ENCODE measurements at places on chromosomes 4 and X.

GRCh38 chr4:176205299-176205698, 9.9 kb upstream of the SPATA4 start:
- DNase-seq: no peak

GRCh38 chrX:78708262-78708661, 39.3 kb upstream of the LPAR4 start:
- no peak for DNase-seq

GRCh38 chr4:89781321-89781720, 55.6 kb downstream of the SNCA start:
- no peak for DNase-seq

DNA sequence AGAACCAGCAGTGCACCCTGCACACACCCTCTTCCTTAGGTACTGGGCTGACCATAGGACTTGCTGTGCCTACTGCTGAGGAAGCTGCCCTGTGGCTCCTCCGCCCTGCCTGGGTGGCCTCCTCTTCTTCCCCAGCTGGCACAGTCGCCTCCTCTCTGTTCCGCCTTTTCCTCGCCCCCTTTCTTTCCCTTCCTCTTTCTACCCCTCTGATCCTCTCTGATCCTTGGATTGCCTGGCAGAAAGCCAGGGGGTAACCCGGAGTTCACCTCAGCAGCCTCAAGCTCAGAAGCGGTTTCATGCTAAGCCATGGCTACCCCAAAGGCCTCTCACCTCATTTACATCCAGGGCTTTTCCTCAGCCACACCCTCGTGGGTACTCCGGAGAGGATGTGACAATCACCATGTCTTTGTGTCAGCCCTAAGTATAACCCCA, 136.2 kb downstream of the SMIM20 start:
- DNase-seq: no peak

DNA sequence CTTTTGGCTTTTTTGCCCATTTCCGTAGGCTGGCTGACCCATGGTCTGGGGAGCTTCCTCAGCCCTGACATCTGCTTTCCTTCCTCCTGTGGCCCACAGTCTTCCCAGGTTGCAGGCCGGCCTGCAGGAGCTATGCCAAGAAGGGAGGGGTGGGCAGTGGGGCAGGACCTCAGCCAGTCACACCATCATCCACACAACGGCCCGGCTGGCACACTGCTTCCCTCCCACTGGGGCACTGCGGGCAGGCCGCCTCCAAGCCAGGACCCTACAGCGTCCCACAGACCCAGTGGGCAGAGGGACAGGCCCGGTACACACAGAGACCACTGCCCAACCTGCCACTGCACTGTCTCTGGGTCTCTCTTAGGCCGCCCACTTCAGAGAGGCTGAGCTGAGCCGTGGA, 38.0 kb downstream of the CTBP1 start:
- DNase-seq: no peak

DNA sequence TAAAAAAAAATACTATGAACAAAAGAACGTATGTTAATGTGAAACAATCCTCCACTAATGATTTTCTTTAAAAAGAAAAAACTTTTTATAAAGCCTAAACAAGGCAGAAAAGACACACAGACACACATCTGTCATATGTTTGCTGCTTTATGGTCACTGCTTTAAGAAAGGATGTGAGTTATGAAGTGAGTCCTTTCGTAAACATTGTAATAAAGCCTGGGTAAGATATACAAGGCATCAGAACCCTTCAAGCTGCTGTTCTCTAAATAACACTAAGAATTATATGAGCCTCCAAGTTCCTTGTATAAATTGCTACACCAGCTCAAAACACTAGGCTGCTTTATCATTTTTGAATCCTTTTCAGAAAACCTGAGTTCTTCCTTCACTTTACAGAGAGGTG, 81.6 kb downstream of the FBXO8 start:
- DNase-seq: no peak

DNA sequence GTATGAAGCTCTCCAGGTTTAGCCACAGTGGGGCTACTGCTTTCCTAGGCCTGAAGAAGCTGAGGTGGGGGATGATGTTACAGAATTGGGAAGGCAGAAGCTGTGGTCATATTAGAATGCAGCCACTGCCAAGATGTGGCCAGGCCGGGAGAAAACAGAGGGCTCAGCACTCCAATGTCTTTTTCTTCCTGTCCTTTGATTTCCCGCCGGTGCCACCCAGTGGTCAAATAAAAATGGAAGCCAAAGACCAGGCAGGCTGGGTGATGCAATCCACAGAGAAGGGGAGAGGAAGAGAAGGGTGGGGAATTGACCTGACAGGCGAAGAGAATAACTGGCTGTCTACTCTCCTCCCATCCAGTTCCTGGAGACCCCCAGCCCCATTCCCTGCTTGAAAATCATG, 94.9 kb upstream of the SHISA3 start:
- no peak for DNase-seq

DNA sequence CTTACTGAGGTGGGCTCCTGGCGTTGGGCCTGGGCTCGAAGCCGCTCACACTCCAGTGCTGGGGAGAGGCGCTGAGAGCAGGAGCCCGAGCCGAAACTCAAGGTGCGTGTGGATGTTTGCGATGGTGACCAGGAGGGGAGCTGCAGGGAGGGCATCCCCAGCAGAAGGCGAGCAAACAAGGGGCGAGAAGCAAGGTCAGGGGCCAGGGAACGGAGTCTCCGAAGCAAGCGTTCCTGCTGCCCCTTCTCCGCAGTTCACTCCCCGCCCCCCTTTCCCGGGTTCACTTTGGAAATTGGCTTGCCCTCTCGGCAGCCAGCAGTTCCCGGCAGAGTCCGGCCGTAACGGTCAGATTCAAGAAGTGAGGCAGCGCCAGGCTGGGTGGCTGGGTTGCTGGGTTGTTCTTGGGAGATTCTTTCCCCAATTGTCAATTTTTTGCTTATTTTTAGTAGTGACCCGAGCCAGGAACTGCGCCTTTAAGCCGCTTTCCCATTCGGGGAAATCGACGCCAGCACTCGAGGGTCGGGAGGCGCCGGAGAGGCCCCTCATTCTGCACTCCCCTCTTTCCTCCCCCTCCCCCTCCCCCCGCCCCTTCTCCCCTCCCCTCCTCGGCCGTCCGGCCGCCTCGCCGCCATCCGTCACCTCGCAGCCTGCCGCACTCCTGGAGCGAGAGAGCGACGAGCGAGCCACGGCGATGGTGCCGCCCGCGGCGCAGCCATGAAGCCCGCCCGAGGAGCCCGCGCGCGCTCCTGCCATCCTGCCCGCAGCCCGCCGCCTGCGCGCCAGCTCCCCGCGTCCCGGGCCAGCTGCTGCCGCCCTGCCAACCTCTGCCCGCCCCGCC, at the start of gene FRMPD3:
TSS of gene FRMPD3 (plus strand) at position 655 of the 838 bp plus-strand sequence. CDS start 76,937 bp downstream, outside the sequence.
- DNase-seq: no peak

GRCh38 chrX:39409246-39409917, 608.1 kb downstream of the MID1IP1 start:
- no peak for DNase-seq

GRCh38 chrX:54842607-54843006, 35.1 kb downstream of the MAGED2 start:
- no peak for DNase-seq

Measured in NCI-H1417 treated with DMSO at 0.1 percent for 48 hours (cell line).